NCI-H2171 (cell line): ENCODE measurements at places on chromosomes 2 and 18.

GRCh38 chr2:233679196-233679595 is 2.5 kb upstream of the UGT1A7 start:
- no peak for DNase-seq

DNA sequence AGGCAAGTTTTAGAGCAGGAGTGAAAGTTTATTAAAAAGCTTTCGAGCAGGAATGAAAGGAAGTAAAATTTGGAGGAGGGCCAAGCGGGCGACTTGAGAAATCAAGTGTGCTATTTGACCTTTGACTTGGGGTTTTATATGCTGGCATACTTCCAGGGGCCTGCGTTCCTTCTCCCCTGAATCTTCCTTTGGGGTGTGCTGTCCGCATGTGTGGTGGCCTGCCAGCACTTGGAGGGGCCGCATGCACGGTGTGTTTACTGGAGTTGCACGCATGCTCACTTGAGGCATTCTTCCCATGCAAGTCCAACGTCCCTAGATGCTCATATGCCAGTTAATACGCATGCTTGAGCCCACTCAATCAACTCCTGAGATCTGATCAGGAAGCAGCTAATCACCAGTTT is 78.3 kb upstream of the MAP4K4 start:
- no peak for DNase-seq

- no peak for DNase-seq
These were observed 3.6 kb downstream of the LRRTM1 start for GRCh38 chr2:80300954-80301353.

DNA sequence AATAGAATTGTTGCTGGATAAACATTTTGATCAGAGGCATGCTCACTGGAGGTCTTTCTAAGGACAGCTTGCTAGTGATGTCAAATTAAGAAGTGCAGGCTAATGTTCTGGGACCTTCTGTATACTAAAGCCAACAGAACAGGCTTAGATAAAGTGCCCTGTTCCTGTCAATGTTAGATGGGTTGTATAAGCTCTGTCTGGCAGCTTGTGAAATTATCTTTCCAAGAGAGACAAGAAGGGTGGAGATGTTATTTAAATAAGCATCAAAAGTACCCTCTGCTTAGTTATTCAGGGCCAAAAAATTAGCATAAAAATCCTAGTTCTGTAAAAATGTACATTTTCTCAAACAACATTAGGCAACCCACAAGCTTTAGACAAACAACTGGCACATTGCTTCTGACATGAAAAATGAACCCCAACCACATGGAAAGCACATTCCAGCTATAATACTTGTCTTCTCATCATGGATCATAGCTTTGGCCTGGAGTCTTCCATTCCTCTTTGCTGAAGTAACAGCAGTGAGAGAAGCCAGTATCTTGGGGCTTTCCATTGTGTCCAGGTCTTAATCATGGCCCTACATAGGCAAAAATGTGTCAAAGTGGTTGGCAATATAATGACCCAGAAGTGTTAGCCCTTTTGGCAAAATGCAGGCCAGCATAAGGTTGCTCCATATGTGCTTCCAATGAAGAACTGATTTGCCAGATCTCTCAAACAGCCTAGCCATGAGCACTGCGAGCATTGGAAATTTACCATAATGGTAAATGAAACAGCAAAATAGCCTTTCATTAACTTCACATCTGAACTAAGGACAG is 478.1 kb upstream of the ZNF804A start:
- DNase-seq = no peak

DNA sequence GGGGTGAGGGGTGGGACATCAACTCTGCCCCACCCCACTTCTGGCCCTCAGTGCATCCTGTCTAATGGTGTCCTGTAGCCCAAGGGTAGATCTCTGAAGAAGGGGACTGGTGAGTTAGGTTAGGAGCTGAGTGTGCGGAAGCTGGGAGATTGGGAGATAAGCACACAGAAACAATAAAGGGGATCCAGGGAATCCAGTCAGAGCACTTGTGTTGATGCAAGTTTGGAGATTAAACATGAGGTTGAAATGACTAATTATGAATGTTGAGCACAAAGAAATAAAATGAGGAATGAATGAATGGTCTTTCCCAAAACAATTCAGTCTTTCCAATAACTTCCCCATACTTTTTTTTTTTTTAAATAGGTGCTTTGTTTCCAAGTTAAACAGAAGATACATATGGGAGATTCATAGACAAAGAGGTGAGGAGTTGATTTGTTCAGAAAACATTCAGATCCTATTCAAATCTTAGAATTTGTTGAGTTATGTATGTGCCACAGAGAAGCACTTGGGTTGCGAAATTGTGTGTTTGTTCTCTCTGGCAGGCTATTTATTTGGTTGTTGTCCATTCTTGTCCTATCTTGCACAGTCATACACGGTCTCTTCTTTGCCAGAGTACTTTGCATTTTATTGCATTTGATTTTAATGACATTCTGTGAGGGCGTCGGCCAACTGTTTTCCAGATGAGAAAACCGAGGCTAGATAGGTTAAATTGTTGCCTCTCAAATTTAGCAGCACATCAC is 31.6 kb upstream of the NABP1 start:
- no peak for DNase-seq

GRCh38 chr2:47096451-47096850 is 58.7 kb downstream of the STPG4 start:
- DNase-seq = no peak
